ENCODE measurements at places on chromosomes 3 and 15.

GRCh38 chr3:12818773-12819172 is 22.3 kb downstream of the CAND2 start:
- DNase-seq, result no peak

GRCh38 chr3:120688121-120688520 is 6.1 kb upstream of the HGD start:
- no peak for DNase-seq

DNA sequence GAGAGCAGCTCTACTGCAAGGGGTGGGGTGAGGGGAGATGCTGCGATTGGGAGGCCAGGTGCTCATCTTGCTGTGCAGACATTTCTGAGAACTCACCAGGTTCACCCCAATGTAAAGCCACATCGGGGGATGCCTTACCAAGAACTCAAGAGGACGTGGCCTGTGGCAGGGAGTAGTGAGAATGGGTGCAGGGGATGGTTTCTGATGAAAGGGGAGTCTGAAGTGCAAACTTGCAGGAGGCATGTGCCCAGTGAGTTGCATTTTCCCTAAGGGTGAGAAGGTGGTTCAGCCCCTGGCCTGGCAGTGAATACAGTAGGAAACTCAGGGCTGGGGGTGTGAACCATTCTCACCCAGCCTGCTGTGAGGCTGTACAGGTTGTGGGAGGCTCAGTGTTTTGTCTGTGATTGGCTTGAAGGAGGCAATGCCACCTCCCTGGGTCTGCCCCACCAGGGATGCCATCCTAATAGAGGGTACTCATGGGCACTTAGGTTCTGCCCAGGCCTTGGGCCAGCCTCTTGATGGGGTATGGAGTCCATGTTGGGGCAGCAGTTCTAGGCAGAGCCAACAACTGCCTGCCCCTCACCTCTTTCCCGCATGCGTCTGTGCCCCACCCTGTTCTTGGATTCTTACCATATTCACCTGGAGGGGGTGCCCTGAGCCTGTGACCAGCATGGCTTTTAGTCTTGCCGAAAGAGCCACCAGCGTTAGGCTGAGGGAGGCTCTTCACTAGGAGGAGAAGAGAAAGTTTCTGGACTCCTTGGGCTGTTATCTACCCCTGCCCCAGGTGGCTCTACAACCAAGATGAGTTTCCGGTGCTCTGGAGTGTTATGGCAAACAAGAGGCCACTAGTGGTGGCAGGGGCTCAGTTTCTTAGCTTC is 4.5 kb downstream of the HEMK1 start:
- no peak for DNase-seq

- no peak for DNase-seq
Observed at GRCh38 chr3:141384575-141384974, 16.3 kb downstream of the ZBTB38 start.

DNA sequence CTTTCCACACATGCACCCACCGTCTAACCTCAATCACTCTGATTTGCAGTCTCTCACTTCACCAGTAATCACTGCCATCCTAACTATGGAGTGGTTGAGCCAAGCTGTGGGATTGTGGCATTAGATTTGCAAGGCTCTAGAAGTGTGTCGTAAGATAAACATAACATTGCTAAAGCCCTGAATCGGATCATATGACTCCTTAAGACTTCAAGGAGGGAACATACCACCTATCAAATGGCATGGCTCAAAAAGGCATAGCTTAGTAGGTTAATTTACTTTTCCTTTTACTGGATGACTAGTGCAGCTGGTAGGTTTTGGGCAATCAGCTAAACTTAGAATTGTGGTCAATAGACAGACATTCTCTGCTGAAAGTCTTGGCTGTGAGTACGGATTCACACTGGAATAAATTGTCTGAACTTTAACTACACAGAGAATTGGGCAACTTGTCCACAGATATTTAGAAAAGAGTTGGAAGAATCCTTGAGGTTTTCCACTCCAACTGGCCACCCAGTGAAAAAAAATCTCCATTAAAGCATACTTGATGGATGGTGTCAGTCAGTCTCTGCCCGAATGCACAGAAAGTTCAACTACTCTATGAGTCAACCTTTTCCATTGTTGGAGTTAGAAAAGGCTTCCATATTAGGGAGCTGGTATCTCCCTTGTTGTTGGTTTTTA is 476.7 kb upstream of the CBLB start:
- DNase-seq, result peak; percentile 89

- DNase-seq, result no peak
Observed at GRCh38 chr3:186683979-186684378, 18.2 kb downstream of the HRG start.

DNA sequence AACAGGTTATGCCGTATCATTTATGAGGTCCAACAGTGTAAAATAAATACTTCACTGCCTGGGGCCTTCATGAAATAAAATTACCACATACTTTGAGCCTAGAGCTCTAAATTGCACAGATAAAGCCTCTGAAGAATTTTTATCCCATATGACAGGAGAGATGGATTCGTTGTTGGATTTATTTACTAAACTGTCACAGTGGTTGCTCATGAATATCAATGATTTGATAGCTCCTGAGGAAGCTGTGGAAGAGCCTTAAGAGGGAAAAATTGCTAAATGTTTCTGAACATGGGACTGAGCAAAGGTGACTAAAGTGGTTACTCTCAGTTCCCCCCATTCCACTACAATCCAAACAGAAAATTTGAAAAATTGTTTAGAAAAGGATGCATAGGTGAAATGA is 558.9 kb upstream of the IL12A start:
- DNase-seq, result no peak

DNA sequence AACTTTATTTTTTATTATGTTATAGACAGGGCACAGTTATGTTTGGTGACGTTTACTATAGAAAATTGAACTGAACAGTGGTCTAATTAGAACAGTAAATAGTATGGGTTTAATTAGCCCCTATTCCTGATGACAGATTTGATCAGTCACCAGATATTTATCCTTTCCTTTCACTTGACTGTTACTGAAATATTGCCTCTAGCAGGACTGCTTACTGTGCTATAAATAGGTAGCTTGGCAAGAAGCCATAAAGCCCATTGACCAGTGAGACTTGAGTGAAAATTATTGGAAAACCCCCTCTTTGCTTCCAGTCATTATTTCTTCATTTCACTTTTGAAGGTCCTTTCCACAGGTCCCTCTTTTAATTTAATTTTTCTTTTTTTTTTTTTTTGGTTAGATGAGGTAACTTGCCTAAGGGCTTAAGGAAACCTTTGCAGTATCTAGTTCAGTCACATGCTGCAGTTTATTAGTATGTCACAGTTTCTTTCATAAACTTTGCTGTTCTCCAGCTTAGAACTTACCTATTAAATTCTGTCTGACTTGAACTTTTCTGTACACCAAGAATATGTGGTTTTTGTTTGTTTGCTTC is 115.6 kb downstream of the ADAMTSL3 start:
- peak; percentile 45 for DNase-seq

- DNase-seq, result no peak
Observed at GRCh38 chr3:198088421-198088955, 128.5 kb downstream of the LMLN start.

DNA sequence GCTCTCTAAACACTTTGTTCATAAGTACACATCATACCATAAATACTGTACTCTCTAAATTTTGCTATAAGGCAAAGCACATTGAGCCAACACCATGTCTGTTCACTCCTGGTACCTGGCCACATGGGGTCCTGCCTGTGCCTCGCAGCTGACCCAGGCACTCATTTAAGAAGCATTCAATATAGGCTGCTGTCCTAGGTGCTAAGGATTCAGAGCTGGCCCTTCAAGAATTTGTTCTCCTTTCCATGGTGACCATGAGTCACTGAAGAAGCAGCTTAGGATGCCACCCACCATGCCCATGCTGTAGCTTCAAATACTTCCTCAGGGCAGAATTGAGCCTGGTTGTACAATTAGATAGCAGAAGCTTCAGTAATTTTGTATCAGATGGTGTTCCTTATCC is 119.2 kb upstream of the ZBED2 start:
- DNase-seq, result peak; percentile 58

- peak; percentile 91 for DNase-seq
Observed at GRCh38 chr3:146166415-146166821, 5.4 kb upstream of the PLOD2 start.

DNA sequence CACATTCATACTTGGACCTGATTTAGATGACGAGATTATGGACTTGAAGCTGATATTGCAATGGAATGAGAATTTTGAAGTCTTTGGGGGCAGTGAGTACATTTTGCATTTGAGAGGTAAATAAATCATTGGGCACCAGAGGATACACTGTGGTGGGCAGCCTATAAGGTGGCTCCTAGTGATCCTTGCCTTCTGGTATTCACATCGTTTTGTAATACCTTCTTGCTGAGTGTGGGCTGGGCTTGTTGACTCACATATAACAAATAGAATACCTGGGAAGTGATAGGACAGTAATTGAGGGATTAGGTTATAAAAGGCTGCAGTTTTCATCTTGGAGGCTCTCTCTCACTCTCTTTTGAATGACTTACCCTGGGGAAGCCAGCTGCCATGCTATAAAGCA is 605.5 kb upstream of the KCNMB2 start:
- DNase-seq, result peak; percentile 61

GRCh38 chr3:147816752-147817151 is 407.6 kb downstream of the ZIC1 start:
- peak; percentile 9 for DNase-seq

DNA sequence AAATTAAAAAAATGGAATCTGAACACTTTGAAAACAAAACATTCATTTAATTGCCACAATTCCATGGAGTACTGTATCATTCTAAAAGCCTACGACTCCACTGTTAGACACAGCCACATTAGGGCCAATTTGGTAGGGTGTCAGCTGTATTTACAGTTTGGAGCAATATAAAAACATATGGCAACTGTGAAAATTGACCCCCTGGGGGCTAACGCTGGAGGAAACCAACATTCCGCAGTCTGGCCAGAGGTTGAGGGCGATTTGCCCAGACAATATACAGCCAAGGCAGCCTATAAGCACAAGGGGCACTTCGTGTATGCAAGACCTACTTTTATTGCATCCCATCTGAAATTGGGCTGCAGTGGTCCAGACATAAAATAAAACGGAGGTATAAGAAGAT is 476.5 kb upstream of the WNT5A start:
- DNase-seq, result no peak

DNA sequence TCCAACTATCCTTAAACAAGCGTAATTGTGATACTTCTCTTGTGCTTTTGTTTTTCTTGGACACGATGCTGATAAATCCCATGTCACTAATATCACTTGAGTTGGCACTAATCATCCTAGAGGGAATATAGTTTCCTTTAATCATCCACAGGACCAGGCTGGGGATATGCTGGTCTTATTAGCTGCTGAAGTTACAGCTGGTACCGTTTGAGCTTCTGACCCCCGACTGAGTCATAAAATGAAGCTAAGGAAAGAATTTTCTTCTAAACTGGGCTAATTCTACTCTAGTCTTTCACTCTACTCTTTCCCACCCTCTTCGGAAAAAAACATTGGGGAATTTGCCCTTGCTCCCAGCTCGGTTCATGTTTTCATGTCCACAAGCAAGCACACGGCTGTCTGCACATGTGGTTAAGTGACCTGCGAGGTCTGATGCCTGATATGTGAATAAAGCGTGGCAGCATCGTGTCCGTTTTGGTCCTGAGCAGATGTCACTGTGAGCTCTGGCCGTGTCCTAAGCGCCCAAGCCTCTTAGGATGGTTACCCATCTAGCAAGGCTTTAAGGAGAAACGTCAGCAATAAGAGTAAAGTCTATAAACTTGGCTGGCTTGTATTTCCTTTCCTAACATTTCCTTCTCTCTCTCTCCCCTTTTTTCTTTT is 223.7 kb downstream of the ITPR1 start:
- DNase-seq, result no peak

GRCh38 chr15:69359722-69360121 is 54.4 kb upstream of the KIF23 start:
- DNase-seq, result peak; percentile 38

GRCh38 chr3:138234401-138235179 is 47.5 kb downstream of the ARMC8 start:
- no peak for DNase-seq

DNA sequence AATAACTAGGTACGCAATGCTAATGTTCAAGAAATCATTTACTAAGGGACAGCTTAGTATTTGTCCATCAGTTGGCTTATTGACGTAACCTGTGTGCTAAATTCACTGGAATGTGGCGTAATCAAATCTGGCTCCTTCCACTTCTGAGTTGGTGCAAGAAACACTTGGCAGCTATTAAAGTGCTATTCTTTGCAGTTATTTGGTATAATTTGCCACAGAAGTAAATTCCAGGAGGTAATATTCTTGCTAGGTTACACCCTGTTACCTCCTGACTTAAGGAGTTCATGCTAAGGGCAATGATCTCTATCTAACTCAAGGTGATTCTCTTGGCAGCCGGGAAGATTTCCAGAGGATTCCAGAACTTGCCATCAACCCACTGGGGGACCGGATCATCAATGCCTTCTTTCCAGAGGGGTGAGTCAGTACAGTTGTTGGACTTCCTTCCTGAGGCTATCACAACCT is 25.5 kb downstream of the CHP1 start:
- DNase-seq, result peak; percentile 17

- DNase-seq, result no peak
Observed at GRCh38 chr3:11549580-11550140, 94.1 kb downstream of the VGLL4 start.

- no peak for DNase-seq
Observed at GRCh38 chr3:110654843-110655502, 416.6 kb upstream of the NECTIN3 start.

DNA sequence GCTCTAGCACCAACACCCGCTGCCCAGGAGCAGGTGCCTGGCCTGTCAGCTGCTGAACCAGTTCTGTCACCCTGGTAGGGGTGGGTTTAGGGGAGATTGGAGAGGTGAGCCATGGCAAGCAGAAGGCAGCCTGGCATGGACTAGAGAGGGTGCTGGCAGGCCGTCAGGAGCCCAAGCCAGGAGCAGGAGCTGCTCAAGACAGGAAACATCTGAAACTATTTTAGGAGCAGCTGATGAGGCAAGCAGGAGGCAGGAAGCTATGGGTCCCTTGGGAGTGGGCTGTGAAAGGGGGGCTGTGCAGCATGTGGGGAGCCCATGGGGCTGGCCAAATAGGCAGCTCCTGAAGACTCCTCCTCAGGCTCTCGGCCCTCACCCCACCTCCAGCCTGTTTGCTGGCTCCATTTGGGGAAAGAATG is 2.3 kb downstream of the INKA1 start:
- DNase-seq, result peak; percentile 52

- no peak for DNase-seq
Observed at GRCh38 chr3:153901991-153902390, 219.2 kb upstream of the ARHGEF26 start.
